Mucosa of descending colon (tissue), 3 donors: ENCODE measurements at places on chromosomes 12 and 14.

DNA sequence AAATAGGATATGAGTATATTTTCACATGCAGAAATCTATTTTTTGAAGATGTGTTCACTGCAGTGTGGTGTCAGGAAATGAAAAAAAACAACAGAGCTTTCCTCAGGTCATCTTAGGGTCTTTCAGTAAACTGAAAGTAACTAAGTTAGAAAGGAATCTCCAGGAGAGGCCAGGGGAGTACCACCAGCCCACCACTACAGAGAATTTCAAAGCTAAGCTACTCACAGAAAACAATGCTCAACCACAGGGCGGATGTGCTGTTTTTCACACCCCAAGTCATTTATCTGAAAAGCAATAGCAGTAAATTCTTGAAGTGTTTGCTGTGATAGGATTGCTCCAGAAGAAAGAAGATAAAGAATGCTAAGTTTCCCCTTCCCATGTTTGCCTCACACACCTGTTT, 79.0 kb downstream of the IFNG start:
- DNase-seq, result no peak

DNA sequence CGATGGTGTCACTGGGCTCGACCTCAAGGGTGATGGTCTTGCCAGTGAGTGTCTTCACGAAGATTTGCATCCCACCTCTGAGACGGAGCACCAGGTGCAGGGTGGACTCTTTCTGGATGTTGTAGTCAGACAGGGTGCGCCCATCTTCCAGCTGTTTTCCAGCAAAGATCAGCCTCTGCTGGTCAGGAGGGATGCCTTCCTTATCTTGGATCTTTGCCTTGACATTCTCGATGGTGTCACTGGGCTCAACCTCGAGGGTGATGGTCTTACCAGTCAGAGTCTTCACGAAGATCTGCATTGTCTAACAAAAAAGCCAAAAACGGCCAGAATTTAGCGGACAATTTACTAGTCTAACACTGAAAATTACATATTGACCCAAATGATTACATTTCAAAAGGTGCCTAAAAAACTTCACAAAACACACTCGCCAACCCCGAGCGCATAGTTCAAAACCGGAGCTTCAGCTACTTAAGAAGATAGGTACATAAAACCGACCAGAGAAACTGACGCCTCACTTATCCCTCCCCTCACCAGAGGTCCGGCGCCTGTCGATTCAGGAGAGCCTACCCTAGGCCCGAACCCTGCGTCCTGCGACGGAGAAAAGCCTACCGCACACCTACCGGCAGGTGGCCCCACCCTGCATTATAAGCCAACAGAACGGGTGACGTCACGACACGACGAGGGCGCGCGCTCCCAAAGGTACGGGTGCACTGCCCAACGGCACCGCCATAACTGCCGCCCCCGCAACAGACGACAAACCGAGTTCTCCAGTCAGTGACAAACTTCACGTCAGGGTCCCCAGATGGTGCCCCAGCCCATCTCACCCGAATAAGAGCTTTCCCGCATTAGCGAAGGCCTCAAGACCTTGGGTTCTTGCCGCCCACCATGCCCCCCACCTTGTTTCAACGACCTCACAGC, 717 bp downstream of the UBC start:
- DNase-seq, result peak; percentile 97

DNA sequence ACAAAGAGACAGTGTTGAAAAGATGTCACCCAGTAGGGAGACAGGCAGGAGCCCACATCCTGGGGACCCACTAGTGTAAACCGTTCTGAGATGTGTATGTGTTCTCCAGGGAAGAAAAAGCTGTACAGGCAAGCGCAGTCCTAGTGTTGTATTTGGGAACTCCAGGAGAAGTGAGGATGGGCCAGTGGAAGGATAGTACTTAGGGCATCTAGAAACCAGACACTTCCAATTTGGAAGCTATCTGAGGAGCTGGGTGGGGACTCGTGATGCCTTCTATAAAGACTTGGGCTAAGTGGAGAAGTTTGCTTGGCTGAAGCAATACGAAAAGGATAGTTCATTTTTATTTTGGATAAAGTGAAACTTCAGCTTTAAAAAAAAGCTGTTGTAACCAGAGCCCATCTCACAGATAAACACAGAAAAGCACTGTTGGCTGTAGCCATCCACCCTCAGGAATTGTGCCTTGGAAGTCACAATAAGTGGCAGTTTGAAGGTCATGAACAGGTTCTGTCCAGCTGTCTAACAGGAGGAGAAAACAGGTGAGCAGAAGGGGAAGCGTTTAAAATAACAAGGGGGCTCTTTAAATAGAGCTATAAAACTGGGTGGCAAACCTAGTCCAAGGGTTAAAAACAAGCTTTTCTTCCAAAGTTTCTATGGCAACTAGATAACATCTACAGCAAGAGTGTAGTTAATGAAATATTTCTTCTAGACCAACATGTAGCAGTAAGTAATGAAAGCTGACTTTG, 108.0 kb upstream of the ARHGAP5 start:
- DNase-seq, result no peak

DNA sequence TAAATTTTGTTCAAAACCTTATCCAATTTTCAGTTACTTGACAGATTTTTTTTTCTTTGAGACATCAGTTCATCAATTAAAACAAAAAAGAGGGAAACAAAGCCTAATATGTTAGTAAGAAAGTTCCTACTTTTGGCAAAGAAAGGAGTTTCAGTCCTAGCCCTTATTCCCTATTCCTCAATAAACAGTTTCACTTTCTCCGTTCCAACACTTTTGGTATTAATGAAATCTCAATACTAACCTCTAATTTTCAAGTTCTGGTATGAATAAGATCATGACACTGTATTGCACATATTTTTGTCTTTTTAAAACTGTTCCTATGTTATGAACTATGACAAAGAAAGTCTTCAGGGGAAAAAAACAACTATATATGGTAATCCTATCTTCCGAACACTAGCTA, 48.4 kb downstream of the RPS6KA5 start:
- no peak for DNase-seq

DNA sequence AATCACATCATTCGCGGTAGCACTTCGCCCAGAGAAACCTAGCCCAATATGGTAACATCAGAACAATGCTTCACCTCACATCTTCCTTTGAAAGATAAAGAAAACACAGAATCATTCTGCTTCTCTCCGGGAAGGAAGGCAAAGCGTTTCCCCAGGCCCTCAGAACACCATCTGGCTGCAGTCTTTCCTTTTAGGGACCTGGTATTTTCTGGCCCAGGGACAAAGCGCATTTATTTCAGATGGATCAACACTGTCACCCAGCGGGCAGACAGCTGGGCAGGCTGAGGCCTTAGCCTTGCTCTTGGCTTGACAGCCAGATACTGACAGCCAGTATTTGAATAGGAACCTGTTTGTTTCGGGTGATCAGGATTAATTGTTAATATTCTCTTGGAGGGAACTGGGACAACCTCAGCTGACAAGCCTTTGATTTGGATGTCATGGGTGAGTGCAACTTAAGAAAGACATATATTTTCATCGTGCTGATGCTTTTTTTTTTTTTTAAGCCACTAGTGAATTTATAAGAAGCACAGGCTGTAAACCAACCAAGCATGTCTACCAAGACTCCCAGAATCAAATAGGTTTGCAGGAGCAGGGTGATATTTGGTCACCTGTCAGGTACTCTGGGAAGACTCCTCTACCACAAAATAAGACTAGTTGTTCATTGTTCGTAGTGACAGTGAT, 118.9 kb downstream of the VEZT start:
- peak; percentile 59 for DNase-seq

DNA sequence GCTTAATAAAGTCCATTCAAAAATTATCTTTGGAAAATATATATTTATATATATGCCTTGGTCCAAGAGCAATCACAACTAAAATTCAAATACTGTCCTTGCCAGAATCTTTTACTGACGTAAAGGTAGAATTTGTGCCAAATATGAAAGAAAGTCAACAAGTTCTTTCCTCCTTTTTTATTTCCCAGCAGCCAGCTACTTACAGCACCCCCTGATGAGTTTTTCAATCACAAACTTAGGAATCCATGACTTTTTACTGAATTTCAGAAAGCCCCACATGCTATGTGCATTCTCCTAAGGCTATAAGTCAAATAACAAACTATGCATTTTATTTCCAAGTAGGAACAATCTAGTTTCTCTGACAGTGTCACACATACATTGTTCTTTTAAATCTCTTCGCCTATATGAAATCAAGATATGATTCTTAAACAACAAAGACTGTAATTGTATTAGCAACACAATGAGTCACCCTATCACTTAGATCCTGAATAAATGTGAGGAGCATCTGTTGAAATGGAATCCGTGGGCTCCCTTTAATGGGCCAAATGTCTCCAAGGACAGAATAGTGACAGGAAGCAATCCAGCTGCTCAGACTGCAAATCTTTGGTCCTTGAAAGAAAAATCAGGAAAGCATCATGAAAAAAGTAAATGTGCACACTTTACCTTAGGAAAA, 271.4 kb downstream of the DUSP6 start:
- no peak for DNase-seq

DNA sequence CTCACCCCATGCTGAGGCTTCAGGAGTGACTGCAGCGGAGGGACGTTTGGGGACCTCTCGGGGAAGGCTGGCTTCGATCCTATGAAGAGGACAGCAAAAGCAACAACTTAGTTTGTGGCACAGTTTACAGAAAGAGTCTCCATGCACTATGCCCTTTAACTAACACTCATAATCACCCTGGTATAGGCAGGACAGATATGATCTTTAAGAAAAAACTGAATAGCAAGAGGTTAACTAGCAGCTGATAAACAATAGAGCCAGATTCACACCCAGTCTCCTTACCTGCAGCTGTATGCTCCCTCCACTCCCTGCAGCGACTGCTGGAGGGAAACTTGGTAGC, 27.4 kb downstream of the TMEM63C start:
- no peak for DNase-seq

GRCh38 chr12:131363393-131363792, 347.5 kb upstream of the SFSWAP start:
- DNase-seq, result no peak

DNA sequence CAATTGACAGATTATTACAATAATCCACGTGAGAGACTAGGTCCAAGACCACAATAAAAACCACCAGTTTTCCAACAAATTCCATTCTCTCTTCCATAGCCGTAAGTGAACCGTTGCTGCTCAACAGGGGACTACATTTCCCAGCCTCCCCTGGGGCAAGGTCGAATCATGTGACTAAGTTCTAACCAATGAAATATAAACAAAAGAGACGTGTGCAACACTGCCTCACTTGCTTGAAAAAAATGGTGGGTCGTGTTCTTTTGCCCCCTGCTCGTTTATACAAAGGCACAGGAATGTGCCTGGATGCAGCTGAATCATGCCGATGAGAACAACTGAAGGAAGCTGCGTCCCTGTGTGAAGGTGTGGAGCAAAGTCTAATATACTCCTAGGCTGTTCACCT, 51.1 kb downstream of the HSPB8 start:
- no peak for DNase-seq
